ENCODE measurements at places on chromosomes 12 and 14.
A peak's percentile ranks its signal among the peaks of the same experiment; 100 is the strongest.

DNA sequence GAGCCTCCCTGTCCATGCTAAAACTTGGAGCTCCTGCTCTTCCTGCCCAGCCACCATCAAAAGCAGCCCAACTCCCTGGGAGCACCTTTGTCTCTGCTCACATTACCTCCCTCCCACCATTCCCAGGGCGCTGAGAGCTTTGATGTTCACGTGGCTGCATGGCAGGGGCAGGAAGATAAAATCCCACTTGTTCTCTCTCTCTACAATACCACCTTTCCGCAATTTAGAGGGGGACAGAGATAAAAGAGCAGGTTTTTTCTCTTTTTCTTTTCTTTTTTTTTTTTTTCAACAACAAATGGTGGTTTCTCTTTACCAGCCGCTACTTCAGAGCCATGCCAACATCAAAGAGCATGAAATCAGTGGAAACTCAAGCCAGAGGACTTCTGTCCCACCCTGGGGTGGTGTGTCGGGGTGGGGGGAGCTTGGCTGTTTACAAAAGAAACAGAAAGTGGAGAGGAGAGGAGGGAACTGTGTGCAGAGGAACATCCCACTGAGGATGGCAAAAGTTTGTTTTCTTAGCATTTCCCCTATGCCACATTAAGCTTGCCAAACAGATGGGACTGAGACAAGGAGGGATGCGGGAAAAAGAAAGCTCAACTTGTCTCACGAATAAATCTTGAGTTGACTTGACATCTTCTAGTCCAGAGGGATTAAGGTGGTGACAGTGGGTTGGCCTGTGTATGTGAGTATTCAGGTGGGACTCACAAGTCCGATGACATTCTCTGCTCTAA lies 103.7 kb upstream of the NUDT4 start:
- DNase-seq: no peak

GRCh38 chr12:98446060-98446459 lies 69.3 kb upstream of the TMPO start:
- no peak for DNase-seq

- DNase-seq: peak; percentile 59
These were observed 640 bp downstream of the ARMH4 start for GRCh38 chr14:58151133-58152013.

GRCh38 chr12:10395390-10395998 lies 5.7 kb upstream of the KLRK1 start:
- no peak for DNase-seq

DNA sequence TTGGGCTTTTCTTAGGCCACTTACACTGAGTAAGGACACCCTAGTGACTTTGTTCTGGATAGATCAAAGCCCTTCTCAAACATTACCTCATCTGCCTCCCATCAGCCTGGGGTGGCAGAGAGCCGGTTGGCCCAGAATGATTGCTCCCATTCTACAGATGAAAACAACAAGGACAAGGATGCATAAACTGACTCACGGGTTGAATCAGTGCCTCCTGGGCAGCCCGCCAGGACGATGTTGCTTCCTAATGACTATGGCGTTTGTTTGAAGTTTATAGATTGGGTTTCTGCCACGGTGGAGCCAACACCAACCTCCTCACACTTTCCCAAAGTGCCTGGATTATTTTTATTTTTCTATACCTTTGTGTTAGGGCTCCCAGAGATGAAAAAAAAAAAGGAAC lies 3.6 kb upstream of the VRK1 start:
- DNase-seq: no peak

DNA sequence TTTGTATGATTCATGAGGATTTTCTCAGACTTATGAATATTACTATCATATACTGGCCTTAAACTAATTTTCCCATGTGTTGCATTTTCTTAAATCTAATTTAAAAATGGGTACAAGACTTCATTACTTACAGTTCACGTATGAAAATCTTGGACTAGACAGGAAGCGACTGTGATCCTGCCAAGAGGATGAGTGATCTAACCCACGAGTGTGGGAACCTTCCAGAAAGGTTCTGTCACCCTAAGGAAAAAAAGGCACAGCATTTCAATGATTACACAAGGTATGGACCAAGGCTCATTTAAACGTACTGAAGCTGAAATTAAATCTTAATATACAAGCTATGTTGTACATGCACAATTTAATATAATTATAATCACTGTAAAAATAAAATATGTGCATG lies 293.5 kb upstream of the DIO2 start:
- no peak for DNase-seq

GRCh38 chr12:129887101-129887500 lies 16.7 kb downstream of the TMEM132D start:
- no peak for DNase-seq

DNA sequence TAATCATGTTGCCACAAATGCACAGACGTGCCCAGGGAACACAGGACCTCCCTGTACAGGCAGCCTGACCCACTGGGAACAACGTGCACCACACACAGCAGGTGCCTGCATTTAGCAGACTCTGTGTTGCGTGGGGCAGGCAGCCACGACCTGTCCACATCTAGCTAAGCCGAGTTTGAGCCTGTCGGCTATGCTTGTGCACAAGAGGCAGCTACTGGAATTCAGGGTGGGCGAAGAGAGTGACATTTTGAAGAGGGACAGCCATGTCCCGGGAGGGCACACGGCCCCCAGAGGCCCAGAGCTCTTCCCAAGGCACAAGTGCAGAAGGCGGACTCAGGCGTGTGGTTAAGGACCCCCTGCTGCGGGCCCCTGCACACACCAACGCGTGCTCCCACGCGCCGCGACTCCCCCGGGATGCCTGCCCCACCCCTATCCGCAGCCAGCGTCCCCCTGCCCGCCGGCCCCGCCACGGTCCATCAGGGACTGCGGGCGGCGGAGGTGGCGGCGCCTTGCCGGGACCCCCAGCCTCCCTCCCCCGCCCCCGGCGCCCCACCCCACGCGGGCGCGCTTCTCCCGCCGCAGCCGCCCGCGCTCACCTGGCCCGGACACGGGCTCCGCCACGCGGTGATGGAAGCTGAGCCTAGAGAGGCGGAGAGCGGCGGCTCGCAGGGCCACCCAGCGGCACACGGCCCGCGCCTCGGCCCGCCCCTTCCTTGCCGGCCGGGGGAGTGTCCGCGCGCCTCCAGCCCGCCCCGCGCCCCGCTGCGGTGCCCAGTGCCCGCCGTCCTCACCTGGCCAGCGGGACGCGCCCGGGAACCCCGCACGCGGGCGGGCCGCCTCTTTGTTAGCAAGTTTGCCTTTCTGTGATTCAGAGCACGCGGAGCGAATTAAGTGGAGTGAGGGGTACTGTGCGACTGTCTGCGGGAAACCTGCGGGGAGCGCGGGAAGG lies 125.3 kb upstream of the PRMT8 start:
- DNase-seq: no peak

DNA sequence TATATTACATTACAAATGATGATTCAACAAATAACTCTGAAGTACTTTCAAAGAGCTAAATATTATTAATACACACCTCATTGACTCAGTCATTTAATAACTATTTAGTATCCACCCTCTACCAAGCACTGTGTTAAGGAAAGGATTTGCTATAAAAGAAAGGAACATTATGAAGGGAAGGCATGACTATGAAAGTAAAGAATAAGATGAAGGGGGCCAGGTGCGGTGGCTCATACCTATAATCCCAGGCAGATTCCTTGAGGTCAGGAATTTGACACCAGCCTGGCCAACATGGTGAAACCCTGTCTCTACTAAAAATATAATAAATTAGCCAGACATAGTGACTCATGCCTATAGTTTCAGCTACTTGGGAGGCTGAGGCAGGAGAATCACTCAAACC lies 107.9 kb downstream of the PLCZ1 start:
- DNase-seq: no peak
